ENCODE measurements at places on chromosomes 1 and 21. TPM values are rescaled to one million over a fixed set of nuclear protein-coding genes. Genes with fewer than 3 reads are reported as not detected.

Gene TMEM79
- total RNA-seq = 2.1 TPM

Gene ATP1A4
- 0.20 TPM for total RNA-seq

Gene FUCA1
- 9.4 TPM for total RNA-seq

Gene INTS11
- total RNA-seq = 138 TPM

Gene SLC25A34
- 1.5 TPM for total RNA-seq

Gene HOOK1
- 42.0 TPM for total RNA-seq

Gene LRRC52
- not detected for total RNA-seq

Gene GNG4
- total RNA-seq = 32.2 TPM

Gene FCRL4
- not detected for total RNA-seq

Gene CD53
- total RNA-seq = 0.15 TPM

Gene FH
- total RNA-seq = 81.6 TPM

DNA sequence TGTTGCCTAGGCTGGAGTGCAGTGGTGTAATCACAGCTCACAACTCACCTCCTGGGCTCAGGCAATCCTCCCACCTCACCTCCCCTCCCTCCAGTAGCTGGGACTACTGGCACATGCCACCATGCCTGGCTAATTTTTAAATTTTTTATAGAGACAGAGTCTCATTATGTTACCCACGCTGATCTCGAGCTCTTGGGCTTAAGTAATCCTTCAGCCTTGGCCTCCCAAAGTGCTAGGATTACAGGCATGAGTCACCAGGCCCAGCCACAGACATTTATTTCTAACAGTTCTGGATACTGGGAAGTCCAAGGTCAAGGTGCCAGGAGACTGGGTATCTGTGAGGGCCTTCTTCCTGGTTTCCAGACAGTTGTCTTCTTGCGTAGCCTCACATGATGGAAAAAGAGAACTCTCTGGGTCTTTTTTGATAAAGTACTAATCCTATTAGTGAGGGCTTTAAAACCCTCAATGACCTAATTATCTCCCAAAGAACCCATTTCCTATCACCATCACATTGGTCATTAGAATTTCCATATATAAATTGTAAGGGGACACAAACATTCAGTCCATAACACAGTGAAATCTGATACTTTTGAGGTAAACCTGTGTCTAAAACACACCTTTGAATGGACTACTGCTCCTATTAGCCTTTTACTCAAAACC, 67.9 kb downstream of the PHACTR4 start:
- no peak for DNase-seq

- no peak for DNase-seq
These were observed 28.3 kb upstream of the EPHA8 start for GRCh38 chr1:22534951-22535350.

GRCh38 chr1:77424236-77424635, 142.4 kb downstream of the AK5 start:
- no peak for DNase-seq

GRCh38 chr21:38342739-38343138, 85.9 kb downstream of the KCNJ15 start:
- no peak for DNase-seq

- DNase-seq = no peak
These were observed 135.8 kb downstream of the MAP3K21 start for GRCh38 chr1:233463333-233463732.

DNA sequence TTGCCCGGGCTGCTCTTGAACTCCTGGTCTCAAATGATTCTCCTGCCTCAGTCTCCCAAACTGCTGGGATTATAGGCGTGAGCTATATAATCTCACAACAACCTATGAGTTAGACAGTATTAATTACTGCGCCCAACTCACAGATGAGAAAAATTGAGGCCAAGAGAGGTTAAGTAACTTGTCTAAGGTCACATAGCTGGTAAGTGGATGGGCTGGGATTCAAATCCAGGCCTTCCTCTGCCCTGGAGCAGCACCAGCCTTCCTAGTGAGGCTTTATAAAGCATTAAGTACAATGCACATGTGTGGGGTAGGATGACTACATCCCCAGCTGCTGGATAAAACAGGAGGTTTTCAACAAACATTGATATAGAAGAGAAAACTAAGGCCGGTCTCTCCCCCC, 15.1 kb downstream of the E2F2 start:
- no peak for DNase-seq

- peak; percentile 73 for DNase-seq
These were observed 20.2 kb downstream of the PEX14 start for GRCh38 chr1:10494754-10495474.

GRCh38 chr21:30491963-30492428, at the start of gene KRTAP19-3:
KRTAP19-3 (minus strand) TSS chr21:30492013; CDS start chr21:30491957, 56 bp downstream.
- no peak for DNase-seq

- no peak for DNase-seq
These were observed 35.2 kb upstream of the CTPS1 start for GRCh38 chr1:40944326-40944725.

- DNase-seq = no peak
These were observed 48.7 kb downstream of the SPAG17 start for GRCh38 chr1:118136187-118136941.

DNA sequence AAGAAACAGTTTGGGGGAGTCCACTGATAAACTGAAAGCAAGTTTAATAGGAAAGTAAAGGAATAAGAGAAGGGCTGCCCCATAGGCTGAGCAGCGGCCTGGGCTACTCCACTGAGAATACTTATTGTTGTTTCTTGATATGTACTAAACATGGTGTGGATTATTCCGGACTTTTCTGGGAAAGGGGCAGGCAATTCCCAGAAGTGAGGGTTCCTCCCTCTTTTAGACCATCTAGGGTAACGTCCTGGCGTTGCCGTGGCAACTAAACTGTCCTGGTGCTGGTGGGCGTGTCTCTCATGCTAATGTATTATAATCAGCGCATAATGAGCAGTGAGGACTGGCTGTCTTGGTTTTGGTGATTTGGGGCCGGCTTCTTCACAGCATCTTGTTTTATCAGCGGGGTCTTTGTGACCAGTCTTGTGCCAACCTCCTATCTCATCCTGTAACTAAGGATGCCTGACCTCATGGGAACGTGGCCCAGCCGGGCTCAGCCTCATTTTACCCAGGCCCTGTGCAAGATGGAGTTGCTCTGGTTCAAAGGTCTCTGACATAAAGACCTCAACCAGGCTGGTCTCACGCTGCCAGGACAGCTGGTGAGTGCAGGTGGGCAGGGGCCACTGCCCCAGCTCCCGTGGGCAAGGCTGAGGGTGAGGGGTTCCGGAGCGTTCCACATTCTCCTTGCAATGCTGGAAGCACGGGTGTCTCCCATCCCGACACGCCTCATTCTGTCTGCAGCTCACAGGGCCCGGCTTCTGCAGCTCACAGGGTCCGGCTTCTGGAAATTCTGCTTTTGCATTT, 19.6 kb upstream of the C1orf159 start:
- DNase-seq = no peak

DNA sequence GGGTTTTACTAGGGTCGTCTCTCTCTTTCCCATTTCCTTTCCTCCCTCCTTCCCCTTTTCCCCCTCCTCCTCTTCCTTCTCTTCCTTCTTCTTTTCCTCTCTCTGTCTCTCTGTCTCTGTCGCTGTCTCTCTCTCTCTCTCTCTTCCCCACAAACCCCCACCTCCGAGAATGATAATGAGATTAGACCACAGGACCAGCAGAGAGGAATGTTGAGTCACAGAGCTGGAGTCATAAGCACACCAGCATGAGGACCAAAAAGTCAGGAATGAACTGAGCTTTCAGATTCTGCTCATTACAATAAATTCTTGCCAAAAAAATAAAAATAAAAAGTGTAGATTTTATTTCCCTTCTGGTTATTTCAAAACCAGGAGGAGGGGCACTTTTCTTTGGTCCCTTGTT, 377.4 kb downstream of the LTN1 start:
- DNase-seq = no peak

DNA sequence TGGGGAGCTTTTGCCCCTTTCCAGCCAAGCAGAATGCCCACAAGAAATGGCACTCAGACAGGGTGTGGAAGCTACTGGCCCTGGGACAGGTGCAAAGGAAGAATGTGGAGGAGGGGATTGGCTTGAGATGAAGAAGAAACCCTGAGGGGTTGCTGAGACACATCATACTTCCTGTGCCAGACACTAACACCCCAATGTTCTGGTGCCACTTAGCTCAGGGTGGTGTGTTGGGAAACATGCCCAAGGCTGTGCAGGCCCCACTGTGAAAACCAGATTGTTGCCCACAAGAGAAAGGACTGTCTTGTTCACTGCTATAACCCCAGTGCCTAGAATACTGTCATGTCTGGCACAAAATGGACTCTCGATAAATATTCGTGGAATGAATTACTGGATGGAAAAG, 9.9 kb upstream of the PAQR6 start:
- DNase-seq = no peak

DNA sequence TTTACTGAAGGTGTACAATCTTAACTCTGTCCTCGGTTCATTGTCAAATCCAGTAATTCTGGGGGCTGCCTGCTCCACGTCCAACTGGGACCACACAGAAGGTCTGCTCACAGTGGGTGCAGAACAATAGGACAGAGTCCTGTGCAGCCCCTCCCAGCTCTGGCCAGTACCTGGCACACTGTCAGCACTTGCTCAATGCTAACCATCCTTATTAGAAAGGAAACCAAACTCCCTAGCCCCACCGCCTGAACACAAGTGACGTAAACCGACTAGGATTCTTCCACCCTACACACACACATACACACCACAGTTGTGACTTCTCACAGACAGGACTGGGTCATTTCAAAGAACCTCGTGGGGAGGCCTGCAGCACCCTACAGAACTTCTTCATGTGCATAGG, 5.2 kb downstream of the BCAR3 start:
- DNase-seq = peak; percentile 19

- DNase-seq = no peak
These were observed 328.9 kb downstream of the PTBP2 start for GRCh38 chr1:97050506-97050905.

- DNase-seq = no peak
These were observed 34.6 kb downstream of the TGFBR3 start for GRCh38 chr1:91851130-91852010.

DNA sequence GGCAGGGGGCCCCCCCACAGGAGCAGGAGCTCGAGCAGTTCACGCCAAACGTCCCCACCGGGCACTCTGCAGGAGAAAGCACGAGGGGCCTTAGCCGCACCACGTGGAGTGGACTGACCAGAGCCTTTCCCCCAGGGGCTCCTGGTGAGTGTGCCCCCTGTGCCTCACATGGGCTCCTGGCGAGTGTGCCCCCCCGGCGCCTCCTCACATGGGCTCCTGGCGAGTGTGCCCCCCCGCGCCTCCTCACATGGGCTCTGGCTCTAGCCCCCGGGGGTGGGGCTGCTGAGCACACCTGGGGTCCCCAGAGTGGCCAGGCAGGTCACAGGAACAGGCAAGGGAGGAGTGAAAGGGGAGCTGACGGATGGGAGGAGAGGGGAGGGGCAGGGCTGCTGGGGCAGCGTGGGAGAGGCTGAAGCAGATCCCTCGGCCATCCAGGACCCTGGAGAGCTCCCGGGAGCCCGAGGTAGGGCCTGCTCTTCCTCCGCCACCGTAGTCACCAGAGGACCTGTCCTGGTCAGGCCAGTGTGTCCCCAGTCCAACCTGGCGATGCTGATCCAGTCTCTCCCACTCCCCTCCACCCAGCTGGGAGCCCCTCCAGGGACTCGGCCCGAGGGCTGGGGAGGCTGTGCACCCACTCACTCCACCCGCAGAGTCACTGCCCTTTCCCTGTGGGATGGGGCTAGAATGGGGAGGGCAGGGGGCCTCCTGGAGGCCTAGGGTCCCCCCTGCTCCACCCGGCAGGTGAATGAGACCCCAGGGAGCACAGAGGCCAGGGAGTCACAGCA, 47.6 kb downstream of the ARHGEF16 start:
- peak; percentile 90 for DNase-seq

GRCh38 chr1:234988536-234988935, 140.1 kb downstream of the TOMM20 start:
- no peak for DNase-seq

GRCh38 chr1:24805534-24806301, 60.5 kb downstream of the CLIC4 start:
- DNase-seq = no peak

DNA sequence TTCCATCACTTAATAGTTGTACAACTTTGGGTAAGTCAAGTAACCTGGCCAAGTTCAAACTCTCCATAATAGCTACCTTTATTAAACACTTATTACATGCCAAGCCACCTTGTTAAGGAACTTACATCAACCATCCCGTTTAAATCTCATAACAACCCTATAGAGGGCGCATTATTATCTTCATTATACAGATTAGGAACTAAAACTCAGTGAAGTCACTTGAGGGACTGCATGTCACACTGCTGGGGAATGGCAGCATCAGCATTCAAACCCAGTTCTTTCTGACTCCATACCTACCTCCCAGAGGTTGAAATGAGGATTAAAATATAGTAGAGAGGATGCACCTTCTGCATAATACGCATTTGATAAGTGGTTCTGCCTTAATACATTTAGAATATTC, 47.1 kb upstream of the PLA2G2C start:
- no peak for DNase-seq

- no peak for DNase-seq
These were observed 15.2 kb upstream of the CLSTN1 start for GRCh38 chr1:9838946-9839345.

DNA sequence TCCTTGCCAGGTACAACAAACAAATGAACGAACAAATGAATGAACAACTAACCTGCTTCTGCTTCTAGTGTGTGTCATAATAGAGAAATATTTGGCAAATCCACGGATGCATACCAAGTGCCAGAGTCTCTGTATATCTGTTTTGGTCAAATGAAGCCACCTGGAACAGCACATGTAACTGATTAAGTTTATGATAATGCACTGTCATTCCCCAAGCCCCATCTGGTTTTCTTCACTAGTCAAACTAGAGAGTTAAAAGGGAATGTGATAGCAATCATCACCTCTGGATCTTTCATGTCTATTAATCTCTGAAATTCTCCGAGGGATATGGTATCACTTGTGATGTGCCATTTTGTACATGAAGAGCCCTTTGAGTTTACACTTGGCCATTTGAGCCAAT, 21.0 kb upstream of the SCAF4 start:
- no peak for DNase-seq
